ENCODE measurements at places on chromosomes 1 and 21. TPM values are rescaled to one million over a fixed set of nuclear protein-coding genes. Genes with fewer than 3 reads are reported as not detected.

AGBL4 gene
- not detected for total RNA-seq

DNA sequence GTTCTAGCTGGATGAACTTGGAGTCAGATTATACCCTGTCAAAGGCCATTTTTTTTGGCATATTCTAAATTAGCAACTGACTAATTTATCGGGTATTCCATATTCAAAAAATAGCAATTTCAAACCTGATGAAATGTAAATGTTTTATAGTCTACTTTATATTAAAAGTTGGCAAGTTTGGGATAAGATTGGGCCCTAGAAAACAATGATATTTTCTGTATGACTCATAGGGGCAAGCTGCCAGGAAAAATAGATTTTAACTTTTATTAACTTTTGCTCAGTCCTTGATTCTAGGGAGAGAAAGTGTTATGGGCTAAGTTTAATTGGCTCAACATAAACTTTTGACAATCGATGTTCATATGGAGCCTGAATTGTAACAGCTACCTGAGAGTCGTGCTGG lies 576.9 kb upstream of the B3GALT2 start:
- DNase-seq = no peak

BCL2L15 gene
- 0.55 TPM for total RNA-seq

DNA sequence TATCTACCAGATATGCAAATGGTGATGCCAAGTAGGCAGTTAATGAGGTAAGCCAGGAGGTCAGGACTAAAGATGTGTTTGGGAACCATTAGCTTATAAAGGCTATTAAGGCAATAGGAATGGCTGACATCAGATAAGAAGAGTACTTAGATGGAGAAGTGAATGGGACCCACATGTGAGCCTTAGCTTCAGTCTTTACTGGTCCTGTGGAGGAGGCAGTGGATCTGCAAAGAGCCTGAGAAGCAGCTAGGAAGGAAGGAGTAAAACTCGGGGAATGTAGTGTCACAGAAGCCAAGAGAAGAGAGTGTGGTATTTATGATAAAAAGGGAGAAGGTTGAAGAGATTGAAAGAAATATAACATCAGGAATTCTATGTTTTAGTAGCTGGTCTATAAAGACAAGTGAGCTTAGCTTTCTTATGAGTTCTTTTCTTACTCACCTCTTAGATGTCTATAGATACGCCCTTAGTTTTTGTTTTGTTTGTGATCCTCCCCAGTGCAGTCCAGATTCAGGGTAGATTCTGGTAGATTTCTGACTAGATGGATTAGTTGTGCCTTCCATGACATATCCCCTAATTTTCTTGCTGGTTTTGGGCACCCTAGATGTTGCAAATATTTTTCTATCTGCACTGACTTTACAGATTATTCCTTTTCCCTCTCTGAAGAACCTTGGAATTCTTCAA lies 39.4 kb downstream of the SLAMF6 start:
- no peak for DNase-seq

GRCh38 chr1:51284487-51284954 lies 45.8 kb downstream of the TTC39A start:
- DNase-seq = peak; percentile 42

- DNase-seq = peak; percentile 5
Measured at GRCh38 chr1:143497374-143497747, 474.4 kb downstream of the FAM72C start.

DNA sequence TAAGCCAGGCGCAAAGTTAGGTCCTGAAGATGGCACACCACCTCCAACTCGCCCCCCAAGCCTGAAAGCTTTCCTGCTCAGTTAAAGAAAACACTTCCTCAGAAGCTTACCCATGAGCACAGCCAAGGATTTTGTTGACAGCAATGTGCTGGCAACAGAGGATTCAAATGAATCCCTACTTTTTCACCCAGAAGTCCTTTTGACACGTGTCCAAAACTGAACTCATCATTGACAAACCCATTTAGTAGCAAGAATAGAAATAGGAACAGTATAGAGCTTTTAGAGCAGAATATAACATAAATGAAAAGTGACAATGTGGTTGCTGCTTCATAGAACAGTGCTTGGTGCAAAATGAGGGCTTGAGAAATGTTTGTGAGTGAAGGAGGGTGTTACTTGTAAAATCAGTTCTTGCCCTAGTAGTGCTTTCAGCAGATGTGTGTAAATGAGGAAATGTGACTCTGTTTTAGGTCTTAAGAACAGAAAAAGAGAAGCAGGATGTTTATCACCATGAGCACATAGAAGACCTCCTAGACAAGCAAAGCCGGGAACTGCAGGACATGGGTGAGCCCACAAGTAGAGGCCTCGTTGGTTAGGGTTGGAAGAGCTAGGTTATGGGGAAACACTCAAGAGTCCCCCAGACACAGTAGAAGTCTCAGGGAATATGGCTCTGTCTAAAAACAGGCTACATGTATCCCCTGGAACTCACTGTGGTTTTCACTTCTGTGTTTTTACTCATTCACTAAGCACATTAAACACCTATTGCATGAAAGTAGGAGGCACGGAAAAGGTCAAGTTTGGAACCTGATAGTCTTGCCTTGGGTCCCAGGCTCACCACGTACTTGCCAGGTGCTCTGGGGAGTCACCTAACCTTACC lies 48.6 kb upstream of the TMEM125 start:
- no peak for DNase-seq

DNA sequence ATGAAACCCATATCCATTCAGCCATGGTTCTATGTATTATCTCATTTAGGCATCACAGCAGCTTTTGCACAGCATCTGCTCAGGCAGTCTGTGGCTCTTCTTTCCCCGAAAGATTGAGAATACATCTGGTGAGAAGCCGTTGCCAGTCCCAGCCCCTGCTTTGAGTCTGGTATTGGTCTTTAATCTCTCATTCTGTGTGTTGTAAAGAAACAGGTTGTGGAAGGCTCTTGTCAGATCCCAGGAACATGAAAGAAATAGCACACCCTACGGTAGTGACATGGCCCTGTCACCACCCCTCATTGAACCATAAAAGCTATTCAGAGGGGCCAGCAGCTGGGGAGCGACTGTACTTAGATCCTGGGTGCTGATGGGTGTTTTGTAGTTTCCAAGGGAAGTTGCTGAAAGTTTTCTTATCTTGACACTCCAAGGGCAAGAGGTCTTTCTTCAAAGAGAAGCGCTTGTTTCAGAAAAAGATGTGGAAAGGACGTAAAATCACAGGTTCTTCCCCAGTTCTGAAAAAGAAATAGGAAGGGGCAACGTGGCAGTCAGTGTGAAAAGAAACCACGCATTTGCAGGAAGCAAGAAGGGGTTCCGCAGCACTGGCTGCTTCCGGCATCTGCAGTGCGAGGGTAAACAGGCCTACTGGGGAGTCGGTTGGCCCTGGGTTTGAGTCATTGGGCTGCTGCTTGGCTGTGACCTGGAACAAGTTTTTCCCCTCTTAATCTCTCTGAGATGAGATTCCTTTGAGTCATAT lies 145.0 kb downstream of the DHRS3 start:
- no peak for DNase-seq

SHISA4 gene
- total RNA-seq = 133 TPM

DNA sequence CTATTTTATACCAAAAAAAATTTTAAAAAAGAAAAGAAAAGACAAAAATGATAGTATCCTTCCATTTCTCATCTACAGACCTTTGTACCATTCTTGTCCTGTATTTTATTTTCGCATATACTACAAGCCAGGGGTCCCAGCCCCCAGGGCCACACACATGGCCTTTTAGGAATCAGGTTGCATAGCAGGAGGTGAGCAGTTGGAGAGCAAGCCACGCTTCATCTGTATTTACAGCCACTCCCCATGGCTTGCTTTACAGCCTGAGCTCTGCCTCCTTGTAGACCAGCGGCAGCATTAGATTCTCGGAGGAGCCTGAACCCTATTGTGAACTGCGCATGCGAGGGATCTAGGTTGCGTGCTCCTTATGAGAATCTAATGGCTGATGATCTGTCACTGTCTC lies 39.8 kb downstream of the RASSF5 start:
- DNase-seq = no peak

MPC2 gene
- total RNA-seq = 260 TPM

DNA sequence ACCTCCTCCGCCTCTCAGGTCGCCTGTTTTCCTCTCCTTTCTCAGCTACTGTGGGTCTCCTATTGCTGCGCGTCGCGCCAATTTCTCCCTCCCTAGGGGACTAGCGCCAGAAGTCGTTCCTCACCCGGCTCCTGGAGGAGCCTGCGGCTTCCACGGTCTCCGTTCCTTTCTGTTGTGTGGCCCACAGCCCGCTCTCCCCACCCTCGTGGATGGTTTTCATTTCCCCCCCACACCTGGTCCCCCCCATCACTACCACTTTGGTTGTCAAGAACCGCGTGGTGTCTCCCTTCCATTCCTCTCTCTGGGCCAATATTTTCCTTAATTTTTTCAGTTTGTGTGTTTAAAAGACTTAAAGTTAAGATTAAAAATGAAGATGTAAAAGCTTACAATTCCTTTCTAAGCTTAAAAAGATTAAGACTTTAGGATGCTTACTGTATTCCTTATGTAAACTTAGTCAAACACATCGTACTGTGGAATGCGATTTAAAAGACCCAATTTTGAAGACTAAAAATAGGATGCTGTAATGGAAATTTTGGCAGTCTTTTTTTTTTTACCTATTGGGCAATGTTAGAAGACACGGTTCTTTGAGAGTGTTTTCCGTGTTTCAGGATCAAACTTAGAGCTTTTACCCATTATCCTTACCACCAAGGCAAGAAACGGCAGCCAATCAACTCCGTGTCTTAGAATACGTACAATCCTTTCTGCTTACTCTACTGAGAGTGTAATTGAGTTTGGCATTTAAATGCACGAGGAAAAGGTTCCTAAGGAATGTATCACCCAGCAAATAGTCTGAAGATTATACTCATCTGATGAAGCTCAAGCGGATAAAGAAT lies 773 bp downstream of the CNST start:
- DNase-seq = no peak

- DNase-seq = peak; percentile 92
Measured at GRCh38 chr1:35557118-35557610, at the start of gene KIAA0319L. KIAA0319L (minus strand) TSS chr1:35557403; CDS start chr1:35554491, 2,912 bp downstream.

DNA sequence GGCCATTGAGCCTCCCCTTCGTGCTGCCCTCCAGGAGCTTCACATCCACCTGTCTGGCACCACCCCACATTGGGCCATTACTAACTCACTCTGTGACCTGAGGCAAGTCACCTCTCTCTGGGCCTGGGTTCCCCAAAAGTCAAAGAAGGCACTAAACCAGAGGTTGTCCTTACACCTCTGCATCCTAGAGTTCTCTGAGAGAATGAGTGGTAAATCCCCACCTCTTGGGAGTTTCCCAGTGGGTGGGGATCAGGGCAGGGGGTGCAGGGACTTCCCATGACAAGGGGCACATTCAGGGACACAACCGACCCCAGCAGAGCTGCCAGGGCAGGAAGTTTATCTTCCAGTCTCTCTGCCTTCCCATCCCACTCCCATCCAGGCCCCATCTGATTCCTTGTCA lies 99.7 kb downstream of the EPHB2 start:
- DNase-seq = peak; percentile 10

GRCh38 chr1:21149430-21149854 lies 27.3 kb downstream of the EIF4G3 start:
- DNase-seq = peak; percentile 34
